Kidney (tissue), 22 donors: ENCODE measurements at places on chromosomes 2 and 18.
A peak's percentile ranks its signal among the peaks of the same experiment; 100 is the strongest.

DNA sequence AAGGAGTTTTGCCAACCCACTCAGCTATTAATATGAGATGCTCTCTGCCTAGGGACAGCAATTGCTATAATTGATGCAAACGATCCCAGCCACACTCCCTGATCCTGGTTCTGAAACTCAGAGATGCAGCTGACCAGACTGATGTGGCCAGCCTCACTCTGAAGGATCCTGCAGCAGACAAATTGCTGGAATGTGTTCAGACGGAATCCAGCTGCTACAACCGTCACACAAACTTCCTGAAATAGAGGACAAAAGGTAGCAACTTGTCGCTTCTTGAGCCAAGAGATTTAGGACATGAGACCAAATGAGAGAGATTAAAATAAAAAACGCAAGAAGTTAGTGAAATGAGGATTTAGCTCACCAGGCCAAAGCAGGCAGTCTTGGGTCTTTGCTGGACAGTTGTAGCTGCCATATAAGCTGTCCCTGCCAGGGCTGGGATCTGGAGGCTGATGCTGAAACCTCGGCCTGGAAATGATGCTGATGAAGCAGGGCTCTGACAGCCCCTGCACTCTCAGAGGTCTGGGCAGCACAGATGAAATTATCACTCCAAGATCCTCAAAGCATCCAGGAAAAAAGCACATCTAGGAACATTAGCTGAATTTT lies 8.3 kb upstream of the YWHAQ start:
- DNase-seq = no peak

DNA sequence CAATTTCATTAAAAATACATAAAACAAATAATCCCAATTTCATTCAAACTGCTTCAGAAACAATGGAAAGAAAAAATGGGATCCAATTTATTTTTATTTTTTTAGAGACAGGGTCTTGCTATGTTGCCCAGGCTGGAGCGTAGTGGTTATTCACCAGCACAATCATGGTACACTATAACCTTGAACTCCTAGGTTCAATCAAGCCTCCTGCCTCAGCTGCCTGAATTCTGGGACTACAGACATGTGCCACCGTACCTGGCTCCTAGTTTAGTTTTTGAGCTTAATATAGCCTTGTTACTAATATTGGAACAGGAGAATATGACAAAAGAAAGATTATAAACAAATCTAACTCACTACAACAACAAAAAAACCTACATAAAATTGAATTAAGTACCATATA lies 34.2 kb downstream of the SAP130 start:
- no peak for DNase-seq

DNA sequence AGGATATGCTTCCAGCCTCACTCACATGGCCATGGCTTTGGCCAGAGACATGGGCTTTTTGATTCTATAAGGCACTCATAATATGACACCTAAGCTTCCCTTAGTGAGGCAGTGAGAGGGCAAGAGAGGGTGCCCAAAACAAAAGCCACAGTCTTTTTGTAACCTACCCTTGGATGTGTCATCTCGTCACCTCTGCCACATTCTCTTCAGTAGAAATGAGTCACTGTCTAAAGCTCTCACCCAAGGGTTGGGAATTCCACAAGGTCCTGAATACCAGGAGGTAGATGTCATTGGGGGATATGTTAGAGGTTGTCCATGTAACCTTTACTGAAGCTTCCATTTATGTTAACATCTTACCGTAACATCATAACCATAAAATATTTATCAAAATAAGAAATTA lies 108.4 kb downstream of the ALMS1 start:
- DNase-seq = no peak

- no peak for DNase-seq
These were observed 442.2 kb downstream of the DSEL start for GRCh38 chr18:67074309-67074708.

DNA sequence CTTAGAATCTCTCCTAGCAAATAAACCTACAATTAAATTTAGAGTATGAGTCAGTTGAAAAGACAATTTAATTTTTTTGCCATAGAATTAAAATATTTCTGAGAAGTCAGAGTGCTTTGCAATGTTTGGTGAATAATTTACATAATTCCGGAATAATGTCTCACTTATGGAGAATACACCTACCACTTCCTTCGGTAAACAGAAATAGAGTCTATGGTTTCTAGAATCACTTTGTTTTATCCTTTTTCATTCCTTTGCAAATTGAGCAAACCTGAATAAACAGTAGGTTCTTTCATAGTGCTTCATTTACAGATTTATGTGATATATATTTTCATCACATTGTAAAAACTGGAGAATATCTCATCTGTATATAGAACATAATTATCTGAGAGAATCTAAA lies 211.7 kb downstream of the PMAIP1 start:
- DNase-seq = no peak

DNA sequence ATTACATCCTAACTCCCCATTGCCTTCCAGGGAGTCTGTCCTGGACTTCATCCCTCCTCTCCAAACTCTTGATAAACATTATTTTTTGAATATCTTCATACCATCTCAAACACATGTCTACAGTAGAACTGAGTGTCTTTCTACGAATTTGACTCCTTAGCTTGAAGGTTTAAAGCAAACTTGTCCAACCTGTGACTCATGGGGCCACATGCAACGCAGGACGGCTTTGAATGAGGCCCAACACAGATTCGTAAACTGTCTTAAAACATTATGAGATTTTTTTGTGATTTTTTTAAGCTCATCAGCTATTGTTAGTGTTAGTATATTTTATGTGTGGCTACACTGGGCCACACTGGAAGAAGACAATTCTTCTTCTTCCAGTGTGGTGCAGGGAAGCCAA lies 98.1 kb downstream of the PARD3B start:
- DNase-seq = no peak

DNA sequence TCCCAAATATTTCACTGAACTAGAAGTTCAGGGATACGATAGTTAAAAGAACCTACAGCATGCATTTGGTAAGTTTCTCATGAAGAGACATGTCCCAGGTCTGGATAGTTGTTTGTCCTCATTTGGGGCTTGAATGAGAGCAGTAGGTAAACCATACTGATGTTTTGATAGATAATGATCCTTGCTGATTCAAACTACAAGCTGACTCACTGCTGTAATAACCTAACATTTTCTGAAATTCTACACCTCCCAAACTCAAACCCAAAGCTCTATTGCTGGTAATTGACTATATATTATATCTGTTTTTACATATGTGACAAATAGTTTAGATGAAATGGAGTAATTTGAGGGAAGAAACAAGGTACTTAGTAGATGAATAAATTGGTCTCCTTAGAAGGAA lies 154.1 kb upstream of the BOD1L2 start:
- no peak for DNase-seq

GRCh38 chr2:182949572-182950189 lies 83.2 kb upstream of the FRZB start:
- DNase-seq = no peak

GRCh38 chr2:207260947-207261346 lies 95.2 kb upstream of the KLF7 start:
- DNase-seq = no peak

GRCh38 chr2:127108090-127108523 lies 1.2 kb upstream of the BIN1 start:
- no peak for DNase-seq

- no peak for DNase-seq
These were observed 26.0 kb downstream of the MAP3K20 start for GRCh38 chr2:173101687-173102086.

- no peak for DNase-seq
These were observed 37.5 kb upstream of the ATG16L1 start for GRCh38 chr2:233213975-233214374.

GRCh38 chr2:168524005-168524404 lies 67.9 kb downstream of the CERS6 start:
- DNase-seq = no peak

- no peak for DNase-seq
These were observed 22.7 kb downstream of the AAK1 start for GRCh38 chr2:69620870-69621269.

DNA sequence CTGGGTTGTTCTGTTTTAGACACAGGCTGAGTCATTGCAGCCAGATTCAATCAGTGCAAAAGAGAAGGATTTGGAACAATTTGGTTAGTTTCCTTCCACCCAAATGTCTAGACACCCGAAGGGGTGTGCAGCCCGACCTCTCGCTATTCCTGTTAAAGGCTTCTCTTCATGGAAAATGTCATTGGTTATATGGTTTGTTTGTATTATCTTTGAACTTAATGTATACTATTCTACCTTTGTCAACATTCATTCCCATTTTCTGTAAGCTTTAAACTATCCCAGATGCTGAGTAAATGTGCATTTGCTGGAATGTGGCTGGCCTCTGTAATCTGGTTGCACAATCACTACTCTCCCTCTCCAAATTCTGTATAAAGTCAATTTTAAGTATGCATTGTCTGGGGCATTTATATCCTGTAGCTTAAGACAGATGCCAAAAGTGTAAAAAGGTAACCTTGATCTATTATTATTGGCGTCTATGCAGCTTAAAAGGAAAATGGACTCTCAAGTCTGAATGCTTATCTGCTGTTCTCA lies 80.4 kb upstream of the RND3 start:
- DNase-seq = no peak

- DNase-seq = no peak
These were observed 90.0 kb upstream of the SIX3 start for GRCh38 chr2:44851518-44851917.

GRCh38 chr2:26054598-26055348 lies 20.9 kb downstream of the RAB10 start:
- no peak for DNase-seq

- DNase-seq = no peak
These were observed 3.3 kb downstream of the RDH14 start for GRCh38 chr2:18557121-18557520.

DNA sequence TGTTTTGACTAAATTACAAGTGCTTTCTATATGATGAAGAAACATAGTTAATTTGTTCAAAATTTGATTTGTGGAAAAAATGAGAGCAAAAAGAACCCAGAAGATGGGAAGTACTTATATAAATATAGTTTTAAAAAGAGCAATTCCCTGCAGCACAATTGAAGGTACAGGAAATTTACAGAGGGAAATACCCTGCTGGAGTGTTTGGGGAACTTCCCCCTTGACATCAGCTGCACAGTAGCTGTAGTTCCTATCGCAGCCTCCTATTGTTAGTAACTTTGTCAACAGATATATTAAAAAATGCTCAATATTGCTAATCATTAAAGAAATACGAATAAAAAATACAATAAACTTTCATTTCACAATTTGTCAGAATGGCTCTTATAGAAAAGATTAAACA lies 1118.8 kb upstream of the ZEB2 start:
- DNase-seq = no peak

- DNase-seq = no peak
These were observed 33.8 kb downstream of the SDC1 start for GRCh38 chr2:20190876-20191713.

GRCh38 chr2:16046649-16047048 lies 106.3 kb downstream of the MYCN start:
- no peak for DNase-seq

DNA sequence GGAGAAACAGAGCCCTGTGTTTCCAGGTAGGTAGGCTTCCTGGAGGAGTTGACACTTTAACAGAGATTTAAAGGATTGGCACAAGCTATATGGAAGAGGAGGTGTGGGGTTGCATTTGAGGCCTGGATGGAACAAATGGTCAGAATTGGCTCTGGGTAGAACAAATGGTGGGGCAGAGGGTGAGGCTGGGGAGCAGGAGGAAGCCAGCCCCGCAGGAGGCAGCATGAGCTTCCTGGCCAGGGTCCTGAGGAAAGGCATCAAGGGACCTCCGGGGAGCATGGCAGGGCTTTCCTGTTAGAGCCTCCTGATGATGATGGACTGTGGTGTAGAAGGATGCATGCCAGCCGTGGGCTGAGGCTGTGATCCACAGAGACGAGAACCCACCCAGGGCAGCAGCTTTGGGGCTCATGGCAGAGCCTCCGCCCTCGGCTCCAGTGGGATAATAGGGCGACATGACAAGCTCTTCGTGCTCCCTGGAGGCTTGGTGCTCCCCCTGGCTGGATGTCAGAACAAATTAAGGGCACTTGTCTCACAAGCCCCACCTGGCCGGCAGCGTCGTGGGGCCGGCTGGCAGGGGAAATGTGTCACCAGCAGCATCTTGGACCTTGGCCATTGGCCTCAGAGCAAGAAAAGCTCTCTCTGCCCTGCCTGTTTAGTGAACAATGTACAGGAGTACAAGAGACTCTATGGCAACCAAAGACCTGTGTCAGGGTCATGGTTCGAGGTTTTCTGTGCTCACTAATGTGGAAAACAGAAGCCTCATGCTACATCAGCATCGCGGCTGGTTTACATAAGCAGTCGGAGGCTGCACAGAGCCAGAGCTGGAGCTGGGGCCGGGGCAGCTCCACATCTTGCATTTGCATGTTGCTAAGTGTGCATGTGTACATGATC lies 153.5 kb downstream of the MYCN start:
- DNase-seq = no peak

DNA sequence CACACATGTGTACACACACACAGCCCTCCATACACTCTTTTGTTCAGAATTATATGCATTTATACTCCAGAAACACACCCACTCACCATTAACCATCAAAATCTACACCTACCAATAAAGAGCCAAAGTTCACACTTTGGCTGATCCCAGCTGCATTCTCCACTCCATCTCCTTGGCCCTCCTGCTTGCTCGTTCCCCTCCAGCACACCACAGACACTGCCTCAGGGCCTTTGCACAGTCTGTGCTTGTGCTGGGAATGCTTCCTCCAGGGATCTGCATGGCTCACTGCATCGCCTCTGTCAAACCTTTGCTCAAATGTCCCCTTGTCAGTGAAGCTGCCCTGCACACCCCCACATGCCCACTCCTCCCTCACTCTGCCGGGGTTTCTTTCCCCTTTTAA lies 46.0 kb downstream of the POMC start:
- no peak for DNase-seq

GRCh38 chr2:96109931-96110511 lies 6.3 kb downstream of the ADRA2B start:
- DNase-seq = no peak

DNA sequence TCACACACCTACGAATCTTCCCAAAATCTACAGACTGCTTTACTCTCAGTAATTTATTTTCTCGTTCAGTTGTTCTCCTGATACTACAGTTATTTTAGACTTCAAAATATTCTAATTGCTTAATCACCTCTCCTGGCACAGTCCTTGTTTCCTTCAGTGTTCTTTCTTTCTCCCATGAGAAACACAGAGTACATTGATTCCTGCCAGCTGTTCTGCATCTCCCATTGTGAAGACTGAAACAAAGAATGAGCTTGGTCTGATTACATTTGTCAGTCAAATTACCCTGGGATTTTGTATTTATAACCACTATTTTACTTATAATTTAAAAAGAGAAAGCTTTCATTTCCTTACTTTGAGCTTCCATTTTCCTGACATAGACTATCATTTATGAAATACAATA lies 63.9 kb upstream of the TANK start:
- peak; percentile 37 for DNase-seq

DNA sequence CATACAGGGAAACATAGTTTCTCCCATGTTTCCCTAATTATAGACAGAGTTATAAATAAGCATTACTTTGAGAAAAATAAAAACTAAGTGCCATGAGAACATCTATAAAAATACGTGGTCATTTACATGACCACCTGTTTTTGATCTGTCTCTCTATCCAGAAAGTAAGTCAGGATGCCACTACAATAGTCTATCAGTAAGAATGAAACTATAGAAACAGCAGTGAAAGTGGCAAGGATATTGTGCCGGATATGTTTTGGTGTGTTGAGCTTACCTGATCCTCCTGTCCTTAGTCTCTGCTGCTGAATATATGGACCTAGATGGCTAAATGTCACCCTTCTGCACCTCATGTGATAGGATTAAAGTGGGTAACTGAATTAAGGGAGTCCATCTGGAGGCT lies 512.4 kb downstream of the LRP1B start:
- no peak for DNase-seq

- DNase-seq = peak; percentile 75
These were observed 688 bp upstream of the WDR33 start for GRCh38 chr2:127811397-127812321.
